Cardiac muscle cell (in vitro differentiated cells and primary cell): ENCODE measurements at places on chromosomes 2 and 18. TPM values are rescaled to one million over a fixed set of nuclear protein-coding genes. Genes with fewer than 3 reads are reported as not detected.

The ZNF396 gene
- 3.8 and 8.2 TPM in 2 replicates for polyA plus RNA-seq

The KLHL14 gene
- 45.8 and 54.8 TPM in 2 replicates for polyA plus RNA-seq

The CPSF3 gene
- 57.5 and 75.5 TPM in 2 replicates for polyA plus RNA-seq

The ASB18 gene
- 0.70 TPM in 1 of 2 replicates, not detected in the other for polyA plus RNA-seq

The NEU2 gene
- polyA plus RNA-seq, result not detected in 2 replicates

The CCDC178 gene
- 0.17 and 0.82 TPM in 2 replicates for polyA plus RNA-seq

- DNase-seq, result no peak
Observed at GRCh38 chr18:24189664-24190346, 50.9 kb downstream of the CABYR start.

DNA sequence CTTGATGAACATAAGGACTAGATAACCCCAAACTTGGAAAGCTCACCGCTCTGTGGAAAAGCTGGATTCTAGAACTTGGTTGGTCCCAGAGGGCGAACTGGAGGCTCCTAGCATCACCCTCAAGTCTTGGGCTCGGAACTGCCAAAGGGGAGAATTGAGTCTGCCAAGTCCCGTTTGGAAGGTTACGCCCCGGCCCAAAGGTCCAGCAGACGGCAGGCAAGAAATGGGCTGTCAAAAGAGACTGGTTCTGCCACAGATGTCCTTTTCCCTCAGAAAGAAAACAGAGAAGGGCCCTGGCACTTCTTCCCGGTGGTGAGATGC is 182.2 kb downstream of the ANAPC1 start:
- no peak for DNase-seq

DNA sequence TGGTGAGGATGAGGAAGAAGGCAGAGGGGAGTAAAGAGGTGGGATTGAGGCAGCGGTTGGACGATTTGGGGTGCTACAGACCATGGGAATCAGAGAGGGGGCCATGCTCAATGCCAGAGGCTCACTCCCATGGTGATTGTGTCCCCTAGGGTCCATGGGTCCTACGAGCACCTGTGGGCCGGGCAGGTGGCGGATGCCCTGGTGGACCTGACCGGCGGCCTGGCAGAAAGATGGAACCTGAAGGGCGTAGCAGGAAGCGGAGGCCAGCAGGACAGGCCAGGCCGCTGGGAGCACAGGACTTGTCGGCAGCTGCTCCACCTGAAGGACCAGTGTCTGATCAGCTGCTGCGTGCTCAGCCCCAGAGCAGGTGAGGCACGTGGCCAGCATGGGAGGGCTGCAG is 5.2 kb downstream of the CAPN10 start:
- no peak for DNase-seq

DNA sequence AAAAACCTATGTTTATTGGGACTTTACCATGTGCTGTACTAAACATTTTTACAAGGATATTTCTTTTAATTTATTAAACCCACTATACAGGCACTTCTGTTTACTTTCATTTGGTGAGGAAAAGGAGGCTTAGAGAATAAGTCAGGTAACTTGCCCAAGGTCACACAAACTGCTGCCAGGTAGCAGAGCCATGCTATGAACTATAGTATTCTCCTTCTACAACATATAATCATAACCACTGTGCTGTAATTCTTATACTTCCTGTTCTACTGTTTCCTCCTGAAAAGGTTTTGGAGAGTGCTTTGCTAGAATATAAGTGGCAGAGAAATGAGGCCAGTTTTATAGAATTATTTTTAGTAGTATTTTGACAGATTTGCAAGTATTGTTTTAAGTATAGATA is 29.5 kb downstream of the SLC39A10 start:
- DNase-seq, result no peak

- DNase-seq, result no peak
Observed at GRCh38 chr18:50671376-50671775, 111.5 kb downstream of the MAPK4 start.

- DNase-seq, result no peak
Observed at GRCh38 chr2:216453955-216454614, 41.8 kb downstream of the SMARCAL1 start.

- DNase-seq, result no peak
Observed at GRCh38 chr2:112579241-112579640, 5.2 kb upstream of the CHCHD5 start.

DNA sequence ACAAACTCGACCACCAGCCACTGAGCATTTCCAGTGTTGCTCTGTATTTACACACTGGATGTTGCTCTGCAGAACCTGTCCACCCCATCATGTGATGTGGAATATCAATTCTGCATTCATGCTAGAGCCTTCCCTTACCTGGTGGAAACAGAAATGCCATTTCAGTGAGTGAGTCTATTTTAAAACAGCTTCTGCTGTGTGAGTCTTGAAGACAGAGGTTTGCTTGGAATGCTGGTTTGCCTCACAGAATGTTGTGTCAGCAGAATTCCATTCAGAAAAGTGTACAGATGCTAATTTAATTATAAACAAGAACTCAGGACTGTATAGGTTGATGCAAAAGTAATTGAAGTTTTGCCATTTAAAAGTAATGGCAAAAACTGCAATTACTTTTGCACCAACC is 118.3 kb downstream of the MAP3K20 start:
- no peak for DNase-seq

DNA sequence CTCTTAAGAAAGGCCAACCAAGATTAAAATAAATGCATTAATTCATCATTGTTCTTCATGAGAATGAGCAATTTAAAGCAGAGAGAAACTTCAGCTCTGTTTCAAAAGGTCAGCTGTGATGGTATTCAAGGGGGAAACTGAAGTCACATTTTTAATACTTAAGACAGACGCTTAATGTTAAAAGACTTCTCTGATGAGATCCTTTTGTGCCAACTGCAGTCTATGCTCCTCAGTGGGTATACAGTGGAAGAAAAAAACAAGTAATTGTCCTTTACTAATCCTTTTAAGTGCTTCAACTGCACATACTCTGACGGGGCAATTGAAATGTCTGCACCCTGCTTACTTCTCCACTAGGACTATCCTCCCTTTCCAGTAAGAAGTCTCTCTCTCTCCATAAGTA is 309.7 kb downstream of the GULP1 start:
- no peak for DNase-seq

DNA sequence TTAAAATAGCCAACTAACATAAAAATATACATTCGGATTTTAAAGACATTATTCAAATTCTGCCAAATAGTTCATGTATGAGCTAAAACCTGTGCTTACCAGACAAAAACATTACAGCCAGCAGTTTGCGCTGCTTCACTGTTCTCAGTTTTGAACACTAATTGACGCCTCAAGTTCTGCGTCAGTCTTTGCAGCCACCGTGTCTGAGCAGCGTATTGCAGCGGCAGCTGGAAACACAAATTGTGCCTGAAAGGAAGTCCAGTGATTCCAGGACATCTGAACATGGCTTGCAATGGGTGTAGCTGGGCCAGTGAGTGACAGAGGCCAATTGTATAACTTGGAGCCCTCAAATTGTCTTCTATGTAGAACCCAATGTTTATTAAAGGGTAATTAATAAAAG is 267.6 kb downstream of the TFCP2L1 start:
- no peak for DNase-seq

DNA sequence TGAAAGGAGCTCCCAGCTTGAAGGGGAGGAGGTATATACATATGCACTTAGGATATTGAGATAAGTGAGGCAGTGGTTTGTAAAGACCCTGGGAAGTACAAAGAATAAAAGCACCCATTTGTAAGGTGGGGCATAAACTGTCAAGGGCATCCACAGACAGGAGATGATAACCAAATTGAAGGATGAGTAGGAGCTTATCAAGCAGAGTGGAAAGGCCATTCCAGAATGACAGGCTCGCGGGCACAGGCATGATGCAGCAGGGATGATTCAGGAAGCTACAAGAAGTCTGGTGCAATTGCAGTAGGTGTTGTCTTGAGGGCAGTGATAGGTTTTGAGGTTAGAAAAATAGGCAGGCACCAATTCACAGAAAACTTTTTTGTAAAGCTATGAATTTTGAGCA is 504.8 kb downstream of the PIK3C3 start:
- DNase-seq, result no peak
